ENCODE measurements at places on chromosomes 13 and 19. TPM values are rescaled to one million over a fixed set of nuclear protein-coding genes. Genes with fewer than 3 reads are reported as not detected.

DNA sequence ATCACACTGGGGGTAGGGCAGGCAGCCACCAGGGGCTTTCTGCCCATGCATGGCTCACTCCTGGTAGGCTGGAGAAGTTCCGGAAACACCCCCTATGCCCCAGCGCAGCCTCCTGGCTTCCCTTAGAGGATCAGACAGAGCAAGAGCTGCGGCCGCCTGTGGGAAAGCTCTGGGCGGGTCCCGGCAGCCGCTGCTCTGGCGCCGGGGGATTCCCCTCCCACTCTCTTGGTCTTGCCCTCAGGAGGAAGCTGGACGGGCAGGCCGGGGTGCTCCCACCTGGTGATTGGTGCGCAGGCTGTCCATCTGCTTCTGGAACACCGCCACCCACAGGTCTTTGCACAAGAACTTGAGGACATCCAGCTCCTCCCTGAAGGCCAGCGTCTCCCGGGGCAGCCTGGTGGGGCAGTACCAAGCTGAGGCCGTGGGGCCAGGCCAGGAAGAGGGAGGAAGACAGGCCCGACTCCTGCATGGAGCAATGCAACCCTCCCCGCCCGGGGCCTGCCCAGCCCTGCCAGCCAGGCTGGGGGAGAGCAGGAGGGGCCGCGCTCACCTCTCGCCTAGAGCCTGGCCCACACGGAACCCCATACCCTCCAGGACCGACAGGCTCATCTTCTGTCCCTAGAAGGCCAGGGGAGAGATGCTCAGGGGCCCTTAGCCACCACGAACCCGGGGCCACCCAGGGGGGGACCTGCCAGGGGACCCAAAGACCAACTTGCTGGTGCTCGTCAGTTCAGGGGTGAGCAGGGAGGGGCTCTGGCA, 4.0 kb upstream of the NKPD1 start:
- no peak for DNase-seq

- DNase-seq, result no peak
Measured at GRCh38 chr19:2793126-2793525, 7.8 kb downstream of the THOP1 start.

DNA sequence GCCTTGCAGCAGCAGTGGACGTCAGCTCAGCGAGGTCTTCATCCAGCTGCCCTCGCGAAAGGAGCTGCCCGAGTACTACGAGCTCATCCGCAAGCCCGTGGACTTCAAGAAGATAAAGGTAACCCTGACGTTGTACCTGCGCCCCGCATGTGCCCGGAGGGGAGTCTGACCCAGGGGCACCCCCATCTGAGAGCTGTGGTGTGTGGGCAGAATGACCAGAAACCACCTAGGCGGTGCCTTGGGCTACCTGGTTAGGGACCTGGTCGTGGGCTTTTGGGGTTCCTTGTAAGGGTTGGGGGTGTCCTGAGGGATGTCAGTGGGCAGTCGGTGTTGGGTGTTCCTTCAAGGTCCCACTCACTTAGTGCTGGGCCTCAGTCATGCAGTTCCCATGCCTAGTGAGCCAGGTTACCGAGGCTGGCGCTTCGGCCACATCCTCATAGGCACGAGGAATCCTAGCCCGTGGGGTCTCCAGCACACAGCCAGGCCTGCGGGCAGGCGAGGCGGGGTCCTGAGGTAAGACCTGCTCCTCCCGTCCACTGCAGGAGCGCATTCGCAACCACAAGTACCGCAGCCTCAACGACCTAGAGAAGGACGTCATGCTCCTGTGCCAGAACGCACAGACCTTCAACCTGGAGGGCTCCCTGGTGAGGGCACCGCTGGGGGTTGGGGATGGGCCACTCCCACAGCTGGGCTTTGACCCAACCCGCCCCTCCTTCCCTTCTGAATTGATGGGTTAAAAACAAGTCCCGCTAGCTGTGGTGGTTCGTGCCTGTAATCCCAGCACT, 30.8 kb upstream of the LDLR start:
- DNase-seq, result no peak

DNA sequence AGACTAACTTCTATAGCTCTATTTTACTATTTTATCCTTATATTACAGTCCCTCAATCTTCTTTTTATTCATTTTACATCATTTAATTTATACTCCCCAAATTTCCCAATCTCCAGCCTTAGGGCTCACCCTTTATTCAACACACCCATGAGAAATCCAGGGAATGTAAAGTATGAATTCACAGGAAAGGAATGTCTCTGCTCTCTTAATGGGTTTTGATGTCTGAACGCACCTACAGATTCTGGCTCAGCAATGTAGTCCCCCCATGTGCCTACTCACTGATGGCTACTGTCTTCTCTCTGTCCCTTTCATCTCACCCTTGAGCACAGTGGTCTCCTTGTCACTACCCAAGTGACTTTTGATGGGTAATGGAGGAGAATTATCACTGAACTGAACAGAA, 32.8 kb downstream of the TNFSF13B start:
- DNase-seq, result no peak

DNA sequence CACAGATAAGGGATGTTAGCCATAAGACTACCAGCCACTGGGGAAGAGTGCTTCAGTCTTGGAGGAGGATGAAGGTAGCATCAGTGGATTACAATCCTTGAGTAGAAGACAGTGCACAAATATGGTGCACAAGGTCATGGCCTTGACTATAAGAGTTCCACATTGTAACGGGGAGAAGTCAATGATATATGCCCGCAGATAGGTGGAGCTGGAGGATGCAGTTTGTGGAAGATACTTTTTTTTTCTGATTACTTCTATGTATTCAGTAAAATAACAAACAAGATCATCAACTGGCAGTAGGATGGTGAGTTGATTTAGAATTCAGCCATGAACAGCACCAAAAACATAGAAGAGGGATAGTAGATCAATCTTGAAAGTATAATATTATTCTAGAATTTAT, 926.8 kb upstream of the MIR17HG start:
- DNase-seq, result no peak

GRCh38 chr13:51003642-51004041, 94.1 kb downstream of the RNASEH2B start:
- DNase-seq, result no peak

The GNG8 gene
- polyA plus RNA-seq, result 2.9 TPM

The KIR3DL2 gene
- polyA plus RNA-seq, result not detected
